ENCODE measurements at places on chromosomes 5 and 9.

DNA sequence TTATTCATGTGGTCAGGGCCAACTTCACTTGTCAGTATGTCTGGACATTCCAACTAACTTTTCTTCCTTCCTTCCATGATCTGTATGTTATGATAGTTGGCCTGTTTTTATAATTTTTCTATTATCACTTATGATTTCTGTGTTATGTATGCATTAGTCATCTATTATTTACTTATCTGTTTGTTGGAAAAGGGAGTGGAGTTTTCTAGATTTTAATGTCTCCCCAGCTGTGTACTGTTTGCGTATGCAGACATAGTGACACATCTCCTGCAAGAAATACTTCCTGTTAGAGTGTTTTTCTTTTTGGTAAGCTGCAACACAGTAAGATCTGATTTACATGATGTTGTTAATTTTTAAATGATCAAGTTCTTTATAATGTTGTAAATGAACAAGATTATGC, 8.7 kb upstream of the INSYN2B start:
- DNase-seq: no peak

DNA sequence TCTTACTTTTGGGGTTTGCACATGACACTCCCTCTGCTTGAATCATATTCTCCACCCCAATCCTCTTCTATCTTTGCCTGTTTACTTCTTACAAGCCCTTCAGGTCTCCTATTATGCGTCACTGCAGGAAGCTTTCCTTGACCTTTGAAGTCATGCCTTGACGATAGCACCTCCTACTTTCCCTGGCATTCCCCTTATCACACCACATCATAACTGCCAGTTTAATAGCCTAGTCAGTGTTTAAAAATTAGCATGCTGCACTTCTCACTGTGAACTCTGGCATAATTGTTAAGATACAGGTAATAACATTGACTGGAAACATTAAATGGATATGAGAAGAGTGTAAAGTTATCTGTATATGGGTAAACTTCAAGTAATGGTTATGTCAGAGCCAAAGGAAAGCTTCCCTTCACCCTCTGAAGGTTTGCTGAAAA, 37.1 kb upstream of the CEP120 start:
- peak; percentile 52 for DNase-seq

DNA sequence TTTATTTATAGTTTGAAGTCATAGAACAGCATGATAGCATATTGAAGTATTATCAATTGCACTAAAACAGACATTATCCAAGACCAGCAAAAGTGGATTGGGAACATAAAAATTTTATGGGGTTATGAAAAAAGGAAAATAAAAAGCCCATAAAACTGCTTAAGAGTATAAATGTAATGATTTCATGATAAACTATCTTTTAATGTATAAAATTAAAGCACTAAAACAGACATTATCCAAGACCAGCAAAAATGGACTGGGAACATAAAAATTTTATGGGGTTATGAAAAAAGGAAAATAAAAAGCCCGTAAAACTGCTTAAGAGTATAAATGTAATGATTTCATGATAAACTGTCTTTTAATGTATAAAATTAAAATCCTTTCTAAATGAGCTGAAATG, 119.0 kb upstream of the DAPK1 start:
- no peak for DNase-seq

GRCh38 chr5:36150676-36151433, 832 bp downstream of the LMBRD2 start:
- peak; percentile 79 for DNase-seq

DNA sequence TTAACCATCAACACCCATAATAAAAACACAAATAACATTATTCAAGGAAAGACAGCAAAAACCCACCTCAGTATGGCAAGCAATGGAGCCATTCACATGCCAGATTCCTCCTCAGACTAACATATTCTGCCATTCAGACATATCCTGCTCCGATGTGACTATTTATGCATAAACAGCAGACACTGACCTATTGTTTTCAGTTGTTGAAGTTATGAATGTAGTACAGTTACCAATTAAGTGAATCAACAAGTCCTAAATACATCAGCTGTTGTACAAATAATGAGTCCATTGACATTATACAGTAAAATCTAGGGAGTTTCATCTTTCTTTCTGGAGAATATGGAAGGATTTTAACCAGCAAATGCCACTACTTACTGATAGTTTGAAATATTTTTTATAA, 131.7 kb downstream of the DENND1A start:
- no peak for DNase-seq

DNA sequence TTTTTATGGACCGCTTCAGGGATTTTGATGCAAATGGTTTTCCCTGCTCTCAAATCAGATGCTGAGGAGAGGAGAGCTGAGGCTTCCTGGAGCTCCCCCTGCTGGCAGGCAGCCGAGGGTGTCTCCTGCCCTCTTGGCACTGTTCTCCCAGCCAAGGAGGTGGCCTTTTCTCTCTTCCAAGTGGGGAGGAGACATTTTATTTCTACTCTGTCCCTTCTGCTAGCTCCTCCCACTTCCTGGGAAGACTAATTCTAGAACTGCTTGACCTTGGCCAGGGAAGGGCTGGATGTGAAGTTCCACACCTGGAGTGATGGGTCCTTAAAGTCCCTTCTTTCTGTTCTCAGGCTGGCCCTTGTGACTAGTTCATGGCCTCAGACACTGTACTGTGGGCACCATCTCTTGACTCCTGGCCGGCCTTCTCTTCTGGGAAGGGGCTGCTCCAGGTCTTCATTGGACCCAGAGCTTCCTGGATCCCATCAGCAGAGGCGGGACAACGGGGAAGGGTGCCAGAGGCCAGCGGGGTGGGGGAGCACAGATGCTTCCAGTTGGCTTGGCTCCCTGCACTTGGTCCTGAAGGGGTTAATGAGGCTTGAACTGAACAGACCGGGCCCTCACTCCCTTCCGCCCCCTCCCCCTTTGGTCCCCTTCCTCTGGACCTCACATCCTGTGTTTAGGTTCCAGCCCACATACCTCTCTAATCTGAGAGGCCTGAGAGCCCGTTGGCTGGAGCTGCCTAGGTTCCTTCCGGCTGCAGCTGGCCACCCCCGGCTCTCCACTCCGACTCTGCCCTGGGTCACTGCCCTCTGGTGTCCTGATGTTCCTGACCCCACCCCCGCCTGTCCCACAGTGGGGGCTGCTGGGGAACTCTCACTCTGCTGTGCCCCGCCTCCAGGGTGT, 32.1 kb downstream of the PTPA start:
- DNase-seq: peak; percentile 77
